HCEC 1CT (cell line): ENCODE measurements at places on chromosomes 13 and 19.

GRCh38 chr19:1590641-1591397, 1.8 kb downstream of the MBD3 start:
- peak; percentile 9 for DNase-seq

- peak; percentile 93 for DNase-seq
Measured at GRCh38 chr13:97124915-97125809, 97.0 kb upstream of the MBNL2 start.

GRCh38 chr19:48501494-48502349, 9.9 kb downstream of the LMTK3 start:
- peak; percentile 26 for DNase-seq

GRCh38 chr13:60974296-60974695, 441.4 kb downstream of the PCDH20 start:
- DNase-seq, result no peak

- no peak for DNase-seq
Measured at GRCh38 chr13:41048640-41049039, 12.7 kb upstream of the WBP4 start.

DNA sequence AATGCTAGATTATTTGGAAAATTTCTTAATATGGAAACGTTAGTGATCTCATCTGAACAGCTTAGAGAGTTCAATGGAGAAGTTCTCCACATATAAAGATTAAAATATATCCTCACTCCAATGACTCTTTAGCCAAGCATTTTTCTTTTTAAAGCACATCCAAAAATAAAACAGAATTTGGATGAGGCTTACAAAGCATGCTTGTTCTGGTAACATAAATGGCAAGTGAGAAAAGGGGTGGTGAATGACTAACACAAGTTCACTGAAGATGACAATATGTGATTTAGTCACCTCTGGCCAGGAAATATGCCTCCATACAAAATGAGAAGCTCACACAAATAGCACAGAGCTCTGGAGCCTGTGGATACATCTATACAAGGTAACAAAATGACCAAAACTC, 253.0 kb downstream of the PCDH20 start:
- no peak for DNase-seq

DNA sequence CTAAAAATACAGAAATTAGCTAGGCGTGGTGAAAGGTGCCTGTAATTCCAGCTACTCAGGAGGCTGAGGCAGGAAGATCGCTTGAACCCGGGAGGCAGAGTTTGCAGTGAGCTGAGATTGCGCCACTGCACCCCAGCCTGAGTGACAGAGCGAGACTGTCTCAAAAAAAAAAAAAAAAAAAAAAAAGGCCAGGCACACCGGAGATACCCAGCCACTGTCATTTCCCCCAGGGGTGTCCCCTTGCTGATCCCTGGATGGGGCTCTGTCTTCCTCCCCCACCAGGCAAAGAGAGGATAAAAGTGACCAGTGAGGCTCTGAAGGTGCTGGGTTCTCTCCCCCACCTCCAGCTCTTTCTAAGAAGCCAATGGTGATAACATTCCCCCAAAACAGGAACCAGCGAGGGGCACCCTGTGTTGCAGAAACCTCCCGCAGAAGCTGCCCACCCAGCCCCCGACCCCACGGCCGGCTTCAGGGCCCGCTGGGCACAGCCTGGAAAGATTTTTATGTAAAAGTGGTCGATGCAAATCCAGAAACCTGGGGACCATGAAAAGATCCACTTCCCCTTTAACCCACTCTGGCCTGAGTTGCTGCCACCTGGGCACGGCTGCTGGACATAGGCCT, 61.4 kb upstream of the KLF2 start:
- DNase-seq, result no peak

- DNase-seq, result no peak
Measured at GRCh38 chr13:73358606-73359095, 299.8 kb downstream of the KLF5 start.

GRCh38 chr13:25727810-25728209, 324.0 kb downstream of the SHISA2 start:
- DNase-seq, result no peak

DNA sequence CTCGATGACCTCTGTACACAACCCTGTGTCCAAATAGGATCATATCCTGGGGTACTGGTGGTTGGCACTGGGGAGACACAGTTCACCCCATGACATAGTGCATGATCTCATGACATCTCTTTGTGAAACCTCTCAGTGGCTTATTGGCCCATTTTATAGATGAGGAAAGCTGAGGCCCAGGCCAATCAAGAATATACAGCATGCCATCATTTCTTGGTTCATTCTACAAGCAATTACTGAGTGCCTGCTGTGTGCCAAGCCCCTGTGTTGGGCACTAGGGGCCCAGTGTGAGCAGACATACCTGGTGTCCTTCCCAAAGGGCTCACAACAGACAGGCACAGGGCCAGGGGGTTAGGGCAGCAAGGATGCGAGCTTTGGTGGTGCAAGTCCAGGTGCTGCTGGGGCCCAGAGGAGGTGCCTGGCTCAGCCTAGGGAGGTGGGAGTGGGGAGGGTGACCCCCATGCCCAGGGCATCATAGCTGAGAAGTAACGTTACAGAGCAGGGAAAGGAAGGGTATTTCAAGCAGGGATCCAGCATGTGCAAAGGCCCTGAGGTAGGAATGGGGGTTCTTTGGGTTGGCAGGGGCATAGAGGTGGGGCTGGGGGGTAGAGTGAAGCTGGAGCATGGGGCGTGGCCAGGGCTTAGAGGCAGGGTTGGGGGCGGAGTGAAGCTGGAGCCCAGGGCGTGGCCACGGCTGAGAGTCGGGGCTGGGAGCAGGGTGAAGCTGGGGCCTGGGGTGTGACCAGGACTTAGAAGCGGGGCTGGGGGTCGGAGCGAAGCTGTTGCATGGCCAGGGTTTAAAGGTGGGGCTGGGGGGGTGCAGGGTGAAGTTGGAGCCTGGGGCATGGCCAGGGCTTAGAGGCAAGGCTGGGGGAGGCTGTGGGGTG, 20.7 kb downstream of the COLGALT1 start:
- DNase-seq, result no peak

DNA sequence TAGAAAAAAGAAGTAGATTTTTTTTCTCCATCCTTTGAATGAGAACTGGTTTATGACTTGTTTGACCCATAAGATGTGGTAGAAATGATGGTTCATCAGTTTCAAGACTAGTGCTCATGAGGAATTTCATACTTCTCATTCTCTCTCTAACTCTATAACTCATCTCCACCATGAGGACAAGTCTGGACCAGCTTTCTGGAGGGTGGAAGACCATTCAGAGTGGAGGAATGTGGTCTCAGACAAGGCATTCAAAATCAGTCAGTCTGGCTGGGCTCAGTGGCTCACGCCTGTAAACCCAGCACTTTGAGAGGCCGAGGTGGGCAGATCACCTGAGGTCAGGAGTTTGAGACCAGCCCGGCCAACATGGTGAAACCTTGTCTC, 3.5 kb upstream of the EID2 start:
- DNase-seq, result no peak

- DNase-seq, result no peak
Measured at GRCh38 chr19:51781999-51782398, 13.0 kb upstream of the FPR3 start.

DNA sequence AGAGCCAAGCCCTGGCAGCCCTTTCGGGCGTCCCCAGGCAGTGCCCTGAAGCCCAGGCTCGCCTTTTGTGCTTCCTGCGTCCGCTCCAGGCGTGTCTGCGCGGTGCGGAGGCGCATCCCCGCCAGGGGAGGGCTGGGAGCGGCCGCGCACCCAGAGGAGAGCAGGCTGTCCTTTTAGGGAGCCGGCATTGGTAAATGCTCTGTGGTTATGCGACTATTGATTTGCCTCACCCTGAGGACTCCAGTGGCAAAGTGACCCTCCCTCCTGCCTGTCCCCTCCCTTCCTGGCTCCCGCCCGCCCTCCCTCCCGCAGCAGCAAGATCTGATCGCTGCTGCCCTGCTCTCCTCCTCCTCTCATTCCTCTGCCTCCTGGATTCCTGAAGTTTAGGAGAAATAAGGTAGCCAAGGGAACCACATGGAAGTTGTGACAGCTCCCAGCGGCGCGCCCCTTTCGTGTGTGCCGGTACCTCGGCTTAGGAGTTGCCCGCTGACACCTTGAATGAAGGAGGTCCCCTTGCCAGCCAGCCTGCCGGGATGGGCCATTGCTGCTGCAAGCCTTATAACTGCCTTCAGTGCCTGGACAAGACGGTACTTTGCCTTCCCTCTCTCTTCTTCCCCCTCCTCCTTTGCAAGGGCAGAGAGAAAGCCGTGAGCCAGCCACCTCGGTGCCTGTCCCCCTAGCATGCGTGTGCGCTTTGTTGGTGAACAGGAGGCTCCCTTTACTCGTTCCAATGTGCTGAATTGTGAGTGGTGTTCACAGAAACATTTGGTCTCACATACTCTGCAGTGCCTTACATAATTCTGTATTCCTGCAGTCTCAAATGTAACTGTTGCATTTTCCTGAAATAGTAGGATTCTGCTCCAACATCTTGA, 166.9 kb downstream of the SLC7A1 start:
- DNase-seq, result peak; percentile 28
